ENCODE measurements at places on chromosomes 1 and 21. TPM values are rescaled to one million over a fixed set of nuclear protein-coding genes. Genes with fewer than 3 reads are reported as not detected.

TSPEAR gene
- total RNA-seq = not detected

DNA sequence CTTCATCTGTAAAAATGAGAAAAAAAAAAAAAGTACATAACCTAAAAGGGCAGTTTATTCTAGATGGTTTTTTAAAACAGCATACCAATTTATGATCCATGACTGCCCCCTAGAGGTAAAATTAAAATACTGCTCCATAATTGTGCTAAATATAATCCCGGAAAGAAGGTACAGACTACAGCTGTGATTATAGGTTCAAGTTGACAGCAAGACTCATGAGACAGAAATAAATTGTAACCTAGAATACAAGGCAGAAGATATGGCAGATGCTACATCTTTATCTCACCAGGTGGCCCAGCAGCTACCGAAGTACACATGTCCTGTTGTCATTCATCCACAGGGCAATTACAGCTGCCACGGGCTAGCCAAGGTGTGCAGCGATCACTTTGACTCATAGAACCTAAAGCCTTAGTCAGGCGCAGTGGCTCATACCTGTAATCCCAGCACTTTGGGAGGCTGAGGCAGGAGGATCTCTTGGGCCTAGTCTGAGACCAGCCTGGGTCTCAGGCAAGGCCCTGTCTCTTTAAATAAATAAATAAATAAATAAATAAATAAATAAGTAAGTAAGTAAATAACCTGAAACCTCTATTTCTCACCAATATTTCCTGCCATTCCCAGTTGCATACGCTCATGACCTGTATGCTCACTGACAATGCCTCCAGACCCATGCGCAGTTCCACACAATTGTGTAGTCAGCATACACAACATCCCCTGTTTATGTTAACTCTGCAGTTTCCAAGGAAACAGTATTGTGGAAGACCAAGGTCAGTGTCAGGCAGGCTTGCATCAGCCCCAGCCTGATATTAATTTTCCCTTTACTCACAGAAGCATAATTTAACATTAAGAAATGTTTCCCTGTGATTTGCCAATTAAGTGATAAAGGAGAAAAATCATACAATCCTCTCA, 18.3 kb upstream of the PPIE start:
- no peak overlapping the region for H3K27ac ChIP-seq
- peaks cover 99% of the 10 kb centered on the region for H3K27me3 ChIP-seq
- DNase-seq = peak; percentile 51
- no peaks in the 10 kb centered on the region for H3K4me1 ChIP-seq
- H3K4me3 ChIP-seq = no peak overlapping the region

DNA sequence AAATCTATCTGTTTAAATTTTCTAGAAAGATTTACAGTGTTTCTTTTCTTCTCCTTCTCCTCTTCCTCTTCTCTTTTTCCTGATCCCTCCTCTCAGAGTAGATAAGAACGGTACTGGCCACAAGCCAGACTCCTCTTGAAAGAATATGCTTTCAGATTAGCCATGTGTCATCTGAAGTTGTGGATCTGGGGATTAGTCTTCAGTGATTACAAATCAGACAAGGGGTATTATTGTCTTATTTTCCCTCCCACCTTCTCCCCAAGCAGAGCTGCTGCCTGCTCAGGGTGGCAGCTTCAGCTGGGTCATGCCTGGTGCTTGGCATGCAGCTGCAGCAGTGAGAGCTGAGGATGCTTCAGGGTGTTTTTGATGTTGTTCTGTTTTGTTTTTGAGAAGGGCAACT, 42.7 kb downstream of the SGIP1 start:
- H3K4me1 ChIP-seq = no peaks in the 10 kb centered on the region
- no peak overlapping the region for H3K4me3 ChIP-seq
- H3K27me3 ChIP-seq = no peaks in the 10 kb centered on the region
- DNase-seq = no peak
- no peak overlapping the region for H3K27ac ChIP-seq
- H3K36me3 ChIP-seq = no peaks in the 10 kb centered on the region

- H3K4me1 ChIP-seq = no peaks in the 10 kb centered on the region
- H3K4me3 ChIP-seq = no peak overlapping the region
- H3K27me3 ChIP-seq = no peaks in the 10 kb centered on the region
These were observed 332.7 kb upstream of the VAMP3 start for GRCh38 chr1:7438396-7438785.

GRCh38 chr1:42003433-42003832, 84.7 kb upstream of the HIVEP3 start:
- H3K27ac ChIP-seq = no peak overlapping the region
- no peaks in the 10 kb centered on the region for H3K4me1 ChIP-seq
- H3K27me3 ChIP-seq = no peaks in the 10 kb centered on the region
- no peak for DNase-seq
- no peak overlapping the region for H3K4me3 ChIP-seq
- H3K36me3 ChIP-seq = no peaks in the 10 kb centered on the region

DNA sequence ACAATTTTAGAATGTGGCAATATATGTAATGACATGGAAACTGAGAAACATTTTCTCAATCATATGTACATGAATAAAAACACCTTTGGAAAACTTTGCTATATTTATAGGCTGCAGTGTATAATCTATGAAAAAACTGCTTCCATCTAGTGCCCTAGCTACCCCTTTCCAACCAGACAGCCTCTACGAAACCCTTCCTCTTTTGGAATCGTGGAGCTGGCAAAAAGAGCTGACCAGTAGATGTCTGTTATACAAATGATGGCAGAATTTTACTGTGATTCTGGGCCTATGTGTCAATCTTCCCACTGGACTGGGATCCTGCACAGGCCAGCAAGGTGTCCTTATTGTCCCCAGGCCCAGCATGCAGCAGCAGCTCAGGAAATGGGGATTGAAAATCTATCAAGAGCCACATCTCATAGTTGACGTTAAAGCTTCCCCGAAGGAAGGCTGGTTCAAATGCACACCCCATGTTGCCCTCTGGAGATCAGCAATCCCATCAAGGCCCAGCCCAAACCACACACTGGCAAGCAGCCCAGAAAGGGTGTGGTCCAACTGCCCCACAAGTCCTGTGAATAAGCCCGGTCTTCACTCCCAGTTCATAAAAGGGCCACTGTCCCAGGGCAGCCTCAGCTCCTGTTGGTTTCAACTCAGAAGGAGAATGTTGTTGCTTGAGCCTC, 8.8 kb upstream of the FAM20B start:
- no peak overlapping the region for H3K27ac ChIP-seq
- H3K36me3 ChIP-seq = no peaks in the 10 kb centered on the region
- DNase-seq = no peak
- H3K4me3 ChIP-seq = no peak overlapping the region
- no peaks in the 10 kb centered on the region for H3K4me1 ChIP-seq

DNA sequence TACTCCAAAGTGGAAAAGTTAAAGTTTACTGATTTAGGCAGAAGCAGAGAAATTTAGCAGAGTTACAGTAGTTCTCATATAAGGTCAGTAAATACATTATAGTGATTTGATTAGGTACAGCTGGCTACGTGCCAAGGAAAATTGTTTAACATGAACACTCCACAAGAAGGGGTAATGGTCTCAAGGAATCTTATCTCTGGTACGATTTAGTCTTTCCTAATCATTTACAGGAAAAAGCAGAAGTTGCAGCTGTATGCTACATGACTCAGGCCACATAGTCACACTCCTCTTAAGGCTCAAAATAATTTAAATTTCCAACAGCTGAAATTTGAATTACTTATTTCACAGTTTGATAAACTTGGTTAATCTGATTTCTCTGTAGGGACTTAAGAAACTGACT, 36.9 kb upstream of the OR2B11 start:
- no peaks in the 10 kb centered on the region for H3K4me1 ChIP-seq
- no peak for DNase-seq
- no peaks in the 10 kb centered on the region for H3K27me3 ChIP-seq
- H3K4me3 ChIP-seq = no peak overlapping the region
- H3K27ac ChIP-seq = no peak overlapping the region

PGLYRP4 gene
- not detected for total RNA-seq

GRCh38 chr21:42002421-42002958, 7.7 kb downstream of the ZBTB21 start:
- no peak overlapping the region for H3K27ac ChIP-seq
- no peaks in the 10 kb centered on the region for H3K4me1 ChIP-seq
- H3K4me3 ChIP-seq = no peak overlapping the region
- no peak for DNase-seq
- no peaks in the 10 kb centered on the region for H3K27me3 ChIP-seq

GRCh38 chr1:219806020-219806419, 122.3 kb downstream of the SLC30A10 start:
- H3K4me1 ChIP-seq = no peaks in the 10 kb centered on the region
- no peak overlapping the region for H3K27ac ChIP-seq
- DNase-seq = no peak
- H3K27me3 ChIP-seq = no peaks in the 10 kb centered on the region
- H3K36me3 ChIP-seq = no peaks in the 10 kb centered on the region

Data from neural progenitor cell (in vitro differentiated cells).